ENCODE measurements at places on chromosomes 16 and 17.

GRCh38 chr17:57281887-57282286 lies 25.6 kb downstream of the MSI2 start:
- no peak for DNase-seq

DNA sequence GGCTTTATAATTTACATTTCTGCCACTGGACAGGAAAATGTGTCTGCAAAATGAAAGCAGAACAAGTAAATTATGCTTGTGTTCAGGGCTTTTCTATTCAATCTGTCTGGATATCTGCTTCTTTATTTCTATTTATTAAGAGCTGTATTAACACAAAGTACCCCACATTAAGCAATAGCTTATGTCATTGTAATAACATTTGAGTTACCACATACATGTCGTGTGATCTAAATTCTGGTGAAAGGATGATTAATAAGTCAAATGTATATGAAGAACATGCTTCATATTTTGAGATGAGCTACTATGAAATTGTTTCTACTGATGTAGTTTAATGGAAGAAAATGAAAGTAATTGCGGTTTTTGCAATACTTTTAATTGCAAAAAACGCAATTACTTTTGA lies 238.2 kb downstream of the KCNJ2 start:
- DNase-seq: no peak

DNA sequence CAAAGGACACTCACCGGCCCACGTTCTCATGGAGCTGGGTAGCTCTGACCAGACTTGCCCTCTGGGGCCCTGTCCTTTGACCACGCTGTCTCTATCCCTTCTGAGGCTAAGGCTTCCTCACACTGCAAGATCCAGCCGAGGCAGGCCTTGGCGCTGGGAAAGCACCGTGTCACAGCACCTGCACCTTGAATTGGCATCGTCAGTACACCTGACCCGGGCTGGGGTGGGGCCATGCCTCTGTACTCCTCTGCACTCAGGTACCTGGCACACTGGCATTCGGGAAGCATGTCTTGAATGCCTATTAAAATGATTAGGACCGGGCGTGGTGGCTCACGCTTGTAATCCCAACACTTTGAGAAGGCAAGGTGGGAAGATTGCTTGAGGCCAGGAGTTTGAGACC lies 6.0 kb downstream of the TBC1D24 start:
- no peak for DNase-seq

GRCh38 chr17:1475321-1475854 lies 17.1 kb downstream of the MYO1C start:
- no peak for DNase-seq

- DNase-seq: peak; percentile 89
Observed at GRCh38 chr17:75808905-75809621, 24.5 kb downstream of the UNK start.

- DNase-seq: no peak
Observed at GRCh38 chr16:58027916-58028455, 2.4 kb downstream of the MMP15 start.

- DNase-seq: no peak
Observed at GRCh38 chr16:77896415-77897128, 108.2 kb downstream of the VAT1L start.

DNA sequence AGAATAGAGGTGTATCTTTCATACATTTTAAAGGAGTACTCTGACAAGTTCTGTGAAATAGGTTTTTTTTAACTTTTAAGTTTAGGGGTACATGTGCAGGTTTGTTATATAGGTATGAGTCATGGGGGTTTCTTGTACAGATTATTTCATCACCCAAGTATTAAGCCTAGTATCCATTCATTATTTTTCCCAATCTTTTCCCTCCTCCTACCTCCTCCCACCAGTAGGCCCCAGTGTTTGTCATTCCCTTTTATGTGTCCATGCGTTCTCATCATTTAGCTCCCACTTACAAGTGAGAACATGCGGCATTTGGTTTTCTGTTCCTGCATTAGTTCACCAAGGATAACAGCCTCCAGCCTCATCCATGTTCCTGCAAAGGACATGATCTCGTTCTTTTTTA lies 175.5 kb downstream of the CYB561 start:
- DNase-seq: no peak

- DNase-seq: peak; percentile 54
Observed at GRCh38 chr17:6567528-6568183, 11.3 kb upstream of the PITPNM3 start.

DNA sequence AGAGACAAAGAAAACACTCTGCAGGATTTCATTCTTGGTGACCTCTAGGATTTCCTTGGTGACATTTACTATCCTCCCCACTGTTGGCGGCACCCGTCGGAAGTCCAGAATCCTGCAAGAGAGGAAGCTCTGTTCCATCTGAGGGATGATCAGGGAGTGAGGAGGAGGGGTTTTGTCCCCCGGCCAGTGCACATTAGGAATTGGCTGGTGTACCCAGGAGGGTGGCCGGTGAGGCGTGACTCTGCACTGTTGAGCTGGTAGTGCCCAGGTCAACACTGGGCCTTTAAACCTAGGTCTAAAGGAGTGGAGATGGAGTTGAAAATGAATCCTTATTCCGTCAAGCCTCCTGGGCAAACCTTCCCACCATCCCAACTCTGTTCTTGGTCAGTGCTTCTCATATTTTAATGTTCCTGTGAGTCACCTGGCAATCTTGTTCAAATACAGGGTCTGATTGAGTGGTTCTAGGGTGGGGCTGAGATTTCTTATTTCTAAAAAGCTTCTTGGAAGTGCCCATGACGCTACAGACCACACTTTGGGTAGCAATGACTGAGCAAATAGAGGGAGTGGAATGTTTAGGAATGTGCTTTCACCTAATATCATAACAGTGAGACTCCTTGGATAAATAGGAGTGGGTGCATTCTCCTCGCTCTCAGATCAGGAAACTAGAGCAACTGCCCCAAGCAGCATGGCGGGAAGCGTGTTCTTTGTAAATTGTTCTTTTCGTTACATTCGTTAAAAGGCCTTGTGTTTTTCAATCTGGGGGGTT lies 30.7 kb downstream of the PRKAR1A start:
- no peak for DNase-seq

DNA sequence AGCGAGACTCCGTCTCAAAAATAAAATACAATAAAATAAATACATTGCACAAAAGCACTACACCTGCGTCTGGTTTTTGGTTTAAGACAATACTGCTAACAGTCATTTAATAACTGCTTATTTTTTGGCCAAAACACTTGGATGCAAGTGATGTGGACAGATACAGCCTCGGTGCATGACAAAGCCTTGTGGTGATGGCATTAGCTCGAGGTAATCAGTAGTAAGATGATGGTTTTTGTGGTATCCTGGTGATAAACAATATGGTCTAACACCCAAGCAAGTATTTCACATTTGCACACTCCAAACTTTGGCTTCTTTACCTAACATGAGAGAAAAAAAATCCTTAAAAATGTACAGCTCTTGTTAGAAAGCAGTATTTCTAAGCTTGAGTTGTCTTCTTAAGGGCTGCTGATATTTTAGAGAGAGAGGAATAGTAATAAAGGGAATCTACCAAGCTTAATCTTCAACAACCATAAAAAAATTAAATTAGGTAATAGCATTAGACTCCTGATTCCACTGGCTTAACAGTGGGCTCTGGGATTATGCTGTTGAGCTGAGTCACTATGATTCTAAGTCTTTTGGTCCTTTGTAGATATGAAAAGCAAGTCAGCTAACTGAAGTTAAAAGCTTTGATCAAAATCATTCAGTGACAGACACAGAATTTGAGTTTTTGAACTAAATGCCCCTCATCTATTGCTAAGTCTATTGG lies 111.1 kb downstream of the VPS53 start:
- DNase-seq: no peak

DNA sequence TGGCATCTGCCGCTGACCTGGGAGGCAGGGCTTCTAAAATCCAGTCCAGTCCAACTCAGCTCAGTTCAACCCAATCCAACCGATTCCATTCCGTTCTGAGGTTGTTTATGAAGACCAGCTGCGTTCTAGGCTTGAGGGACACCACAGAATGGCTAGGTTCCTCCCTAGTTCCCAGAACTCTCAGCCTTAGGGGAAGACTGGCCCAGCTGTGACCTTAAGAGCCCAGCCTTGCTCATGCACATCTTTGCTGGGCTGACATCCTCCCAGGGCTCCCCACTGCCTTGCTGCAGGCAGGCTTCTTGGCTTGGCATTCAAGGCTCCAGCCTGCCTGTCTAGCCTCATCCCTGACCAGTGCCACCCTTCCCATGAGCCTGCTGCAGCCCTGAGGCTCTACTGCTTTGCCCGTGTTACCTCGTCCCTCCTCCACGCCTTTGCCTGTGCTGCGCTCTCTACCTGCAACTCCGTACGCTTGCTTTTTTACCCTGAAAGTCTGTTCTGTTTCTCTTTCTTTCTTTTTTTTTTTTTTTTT lies 7.9 kb downstream of the SLC12A3 start:
- DNase-seq: no peak

GRCh38 chr17:65177901-65178300 lies 40.7 kb downstream of the RGS9 start:
- no peak for DNase-seq

- DNase-seq: no peak
Observed at GRCh38 chr16:19804538-19805323, 79.9 kb downstream of the GPRC5B start.

DNA sequence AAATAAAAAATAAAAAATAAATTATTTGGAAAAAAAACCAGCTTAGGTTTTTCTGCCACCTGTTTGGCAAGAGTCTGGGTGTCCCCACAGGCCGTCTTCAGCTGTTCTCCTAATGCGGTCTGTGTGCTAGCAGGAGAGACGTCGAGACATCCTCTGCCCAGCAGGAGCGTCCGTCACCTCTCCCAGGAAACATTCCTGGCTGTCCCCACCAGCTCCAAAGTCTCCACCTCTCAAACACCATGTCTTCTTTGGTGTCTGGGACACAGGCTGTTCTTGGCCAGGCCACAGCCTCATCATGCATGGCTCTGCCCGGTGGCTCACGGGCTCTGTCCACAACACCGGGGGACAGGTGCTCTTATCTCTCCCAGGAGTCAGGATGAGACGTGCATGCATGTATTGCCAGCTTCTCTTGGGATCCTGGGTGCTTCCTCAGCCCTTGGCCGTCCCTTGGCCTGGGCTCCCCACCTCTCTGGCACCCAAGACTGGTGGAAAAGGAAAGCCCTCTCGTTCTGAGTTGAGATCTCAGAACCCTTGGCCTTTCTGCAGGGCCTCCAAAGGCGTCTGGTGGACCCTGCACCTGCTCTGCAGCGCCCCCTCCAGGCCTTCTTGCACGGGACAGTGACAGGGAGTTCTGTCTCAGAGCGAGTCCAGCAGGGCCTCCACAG lies 84.9 kb upstream of the CBX4 start:
- no peak for DNase-seq

GRCh38 chr16:58339452-58339981 lies 44.7 kb upstream of the PRSS54 start:
- DNase-seq: no peak

DNA sequence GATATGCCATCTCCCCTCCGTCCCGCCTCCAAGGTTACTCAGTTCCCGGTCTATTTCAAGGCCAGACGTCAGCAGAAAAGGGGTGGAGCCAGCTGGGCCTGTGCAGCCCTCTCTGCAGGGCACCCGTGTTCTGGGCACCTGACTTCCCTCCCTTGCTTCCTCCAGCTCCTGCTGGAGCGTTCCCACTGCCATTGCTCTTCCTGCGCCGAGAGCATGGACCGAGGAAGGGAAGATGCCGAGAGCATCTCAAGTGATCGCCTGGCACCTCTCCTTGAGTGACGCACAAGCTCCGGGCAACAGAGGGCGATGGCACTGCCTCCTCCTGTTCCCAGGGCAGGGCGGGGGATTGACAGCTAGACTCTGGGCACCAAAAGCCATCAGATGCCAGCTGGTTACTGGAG lies 29.4 kb upstream of the NAT9 start:
- no peak for DNase-seq

DNA sequence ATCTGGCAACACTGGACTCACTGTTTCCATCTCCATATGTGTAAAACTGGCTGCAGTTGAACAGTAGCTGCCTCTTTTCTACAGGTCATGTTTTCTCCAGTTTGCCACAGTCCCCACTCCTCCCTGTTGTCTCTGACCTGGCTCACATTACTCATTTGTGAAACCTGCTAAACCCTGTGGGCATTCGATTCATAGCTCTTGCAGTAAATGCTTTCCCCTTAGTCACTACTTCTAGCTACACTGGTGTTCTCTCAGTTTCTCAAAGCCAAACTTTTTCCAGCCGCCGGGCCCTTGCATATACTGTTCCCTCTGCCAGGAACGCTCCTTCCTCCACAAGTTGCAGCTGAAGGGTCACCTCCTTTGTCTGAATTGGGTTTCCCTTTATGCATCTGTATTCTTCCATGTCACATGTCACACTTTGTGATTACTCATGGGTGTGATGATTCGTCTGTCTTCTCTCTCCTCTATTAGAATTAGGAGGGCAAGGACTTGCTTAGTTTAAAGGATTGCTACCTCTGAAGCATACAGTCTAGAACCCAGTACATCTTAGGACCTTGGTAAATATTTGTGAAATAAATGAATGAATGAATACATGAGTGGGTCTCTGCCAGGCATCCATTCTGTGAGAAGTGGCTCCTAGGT lies 15.0 kb upstream of the MT4 start:
- DNase-seq: no peak

- peak; percentile 54 for DNase-seq
Observed at GRCh38 chr17:64117981-64118979, 11.7 kb downstream of the ERN1 start.

- DNase-seq: no peak
Observed at GRCh38 chr16:88983771-88984687, 7.0 kb upstream of the CBFA2T3 start.

DNA sequence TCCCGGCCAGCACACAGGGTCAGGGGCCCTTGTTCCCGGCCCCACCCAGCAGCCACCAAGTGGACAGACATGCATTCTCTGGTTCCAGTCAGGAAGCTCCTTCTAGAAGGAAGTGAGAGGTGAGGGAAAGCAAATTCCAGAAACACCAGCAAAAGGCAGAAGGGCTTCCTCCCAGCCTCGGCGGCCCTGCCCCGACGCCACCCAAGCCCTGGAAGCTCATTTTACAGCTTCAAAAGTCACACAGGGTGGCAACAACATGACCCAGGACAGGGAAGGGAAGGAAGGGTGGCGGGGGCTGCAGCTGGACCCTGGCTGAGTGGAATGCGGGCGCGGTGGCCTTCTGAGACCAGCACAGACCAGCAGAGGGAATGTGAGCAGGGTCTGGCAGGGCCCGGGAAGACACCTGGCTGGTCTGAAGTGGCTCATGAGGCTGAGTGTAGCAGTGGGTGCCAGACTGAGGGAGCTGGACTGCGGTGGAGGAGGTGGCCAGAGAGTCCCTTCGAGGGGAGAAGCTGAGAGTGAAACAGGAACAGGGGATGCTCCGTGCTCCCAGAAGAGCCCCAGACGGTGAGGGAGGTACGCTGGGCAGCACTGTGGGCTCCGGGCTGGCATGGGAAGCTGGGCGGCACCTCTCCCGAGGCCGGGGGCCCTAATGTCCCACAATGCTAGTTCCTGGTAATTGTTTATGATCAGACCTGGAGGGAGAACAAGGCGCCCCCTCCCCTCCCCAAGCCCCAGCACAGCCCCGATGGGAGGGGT lies 1.9 kb upstream of the UNC13D start:
- DNase-seq: no peak

DNA sequence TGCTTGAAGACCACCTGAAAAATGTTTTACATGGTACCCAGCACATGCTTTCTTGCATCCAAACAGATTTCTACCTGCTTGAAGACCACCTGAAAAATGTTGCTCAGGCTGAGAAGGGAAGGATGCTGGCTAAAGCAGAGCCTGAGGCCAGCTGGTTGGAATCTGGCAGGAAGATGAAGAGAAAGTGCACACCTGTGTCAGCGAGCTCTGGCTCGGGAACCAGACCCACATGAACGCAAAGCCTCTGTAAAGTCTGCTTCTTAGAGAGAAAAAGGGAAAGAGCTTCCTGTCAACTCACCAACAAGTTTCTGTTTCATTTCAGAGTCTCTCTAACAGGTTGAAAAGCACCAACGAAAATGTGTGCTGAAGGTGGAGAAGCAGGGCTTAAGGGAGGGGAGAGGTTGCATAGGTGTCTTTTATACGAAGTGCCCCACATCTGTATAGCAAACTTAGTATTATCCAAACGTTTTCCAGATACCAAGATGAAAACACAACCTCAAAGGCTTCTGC lies 226.0 kb downstream of the TOX3 start:
- DNase-seq: no peak
